ENCODE measurements at places on chromosomes 7 and 10.

GRCh38 chr7:28356619-28357018, 55.7 kb upstream of the CREB5 start:
- H3K4me1 ChIP-seq: no peaks in the 10 kb centered on the region
- H3K36me3 ChIP-seq: no peaks in the 10 kb centered on the region
- no peak for DNase-seq
- H3K4me3 ChIP-seq: no peak overlapping the region
- H3K27ac ChIP-seq: no peak overlapping the region

- peaks cover 9% of the 10 kb centered on the region for H3K36me3 ChIP-seq
- H3K27me3 ChIP-seq: no peaks in the 10 kb centered on the region
- DNase-seq: peak; percentile 34
- H3K4me1 ChIP-seq: peaks cover 23% of the 10 kb centered on the region
- peak overlapping the region; percentile 83 for H3K4me3 ChIP-seq
These were observed 527 bp downstream of the AKR1B1 start for GRCh38 chr7:134458341-134458805.

DNA sequence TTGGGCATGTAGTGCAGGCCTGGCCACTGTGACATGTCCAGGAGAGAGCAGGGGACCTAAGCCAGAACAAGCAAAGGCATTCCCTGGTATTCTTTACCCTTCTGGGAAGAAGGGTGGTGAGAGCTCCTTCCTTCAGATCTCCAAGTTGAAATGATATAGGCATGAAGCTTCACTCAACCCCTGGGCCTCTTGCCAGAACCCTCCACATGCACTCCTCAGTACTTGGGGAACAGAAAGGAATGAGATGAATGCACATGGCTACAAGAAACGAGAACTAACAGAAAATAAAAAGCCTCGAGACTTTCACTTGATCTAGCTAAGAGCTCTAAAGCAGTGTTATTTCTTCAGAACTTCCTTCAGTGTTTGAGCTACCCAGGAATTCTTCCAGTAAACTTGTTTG, 262.2 kb downstream of the ETV1 start:
- no peak for DNase-seq
- no peaks in the 10 kb centered on the region for H3K27me3 ChIP-seq
- no peak overlapping the region for H3K27ac ChIP-seq
- peaks cover 19% of the 10 kb centered on the region for H3K4me1 ChIP-seq

DNA sequence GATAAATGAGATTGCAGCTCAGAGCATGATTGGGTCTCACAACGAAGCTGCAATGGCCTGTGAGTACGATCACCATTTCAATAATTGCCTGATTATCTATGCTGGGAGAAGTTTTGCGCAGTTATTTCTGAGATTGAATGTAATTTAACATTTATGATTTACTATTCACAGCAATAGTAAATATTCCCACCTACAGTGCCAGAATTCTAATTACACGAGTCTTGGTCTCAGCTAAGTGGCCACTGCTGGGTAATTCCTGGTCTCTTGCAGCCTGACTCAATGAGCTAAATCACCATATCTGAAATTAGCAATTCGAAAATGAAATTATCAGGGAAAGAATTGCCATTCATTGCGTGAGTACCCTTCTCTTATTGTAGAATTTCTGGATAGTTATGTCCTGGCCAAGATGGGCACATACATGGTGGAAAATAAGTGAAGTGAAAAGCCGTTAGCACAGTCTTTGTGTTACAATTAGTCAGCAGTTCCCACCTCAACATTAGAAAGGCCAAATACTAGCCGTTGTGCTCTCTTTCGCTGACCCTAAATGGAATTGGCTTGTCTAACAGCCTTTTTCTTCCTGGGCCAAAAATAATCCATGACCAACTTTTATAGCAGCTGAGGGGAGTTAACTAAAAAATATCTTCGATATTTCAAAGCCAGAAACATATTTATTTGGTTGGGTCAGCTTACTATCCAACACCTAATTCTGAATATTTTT, 681.0 kb upstream of the C7orf33 start:
- H3K36me3 ChIP-seq: no peaks in the 10 kb centered on the region
- peaks cover 21% of the 10 kb centered on the region for H3K4me1 ChIP-seq
- no peak overlapping the region for H3K4me3 ChIP-seq
- H3K27me3 ChIP-seq: no peaks in the 10 kb centered on the region

DNA sequence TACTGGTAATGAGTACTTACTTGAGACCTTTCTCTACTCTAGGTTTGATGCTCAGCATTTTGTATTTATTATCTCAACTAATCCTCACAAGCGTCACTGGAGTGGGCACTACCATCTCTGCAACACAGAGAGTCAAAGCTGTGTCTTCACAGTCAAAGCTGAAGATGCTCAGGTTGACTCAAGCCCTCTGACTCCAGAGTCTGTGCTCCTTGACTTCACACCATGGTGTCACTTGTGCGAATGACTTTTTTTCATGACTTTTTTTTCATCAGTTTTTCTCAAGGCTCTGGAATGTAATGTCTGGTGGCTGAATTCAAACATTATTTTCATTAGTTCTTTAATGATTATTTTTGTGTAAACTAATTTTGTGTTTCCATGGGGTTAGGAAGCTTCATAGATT, 30.4 kb upstream of the TARP start:
- no peaks in the 10 kb centered on the region for H3K4me1 ChIP-seq
- DNase-seq: no peak
- H3K27me3 ChIP-seq: peaks cover 9% of the 10 kb centered on the region

DNA sequence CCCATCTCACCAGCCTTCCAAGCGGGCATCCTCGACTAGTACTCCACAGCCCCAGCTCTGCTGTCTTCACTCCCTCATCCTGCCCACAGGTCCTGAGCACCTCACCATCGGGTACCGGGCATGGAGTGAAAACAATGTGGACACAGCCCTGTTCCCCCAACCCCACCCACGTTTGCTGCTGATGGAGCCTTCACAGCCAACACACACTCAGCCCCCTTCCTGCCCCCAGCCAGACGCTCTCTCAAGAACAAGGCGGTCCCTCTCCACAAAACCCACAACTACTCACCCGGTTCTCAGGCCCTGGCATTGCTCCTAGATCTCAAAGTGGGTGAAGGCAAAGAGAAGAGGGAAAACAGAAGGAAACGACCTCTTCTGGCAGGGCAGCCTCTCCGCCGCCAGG, 56.1 kb downstream of the SLIT1 start:
- no peak overlapping the region for H3K4me3 ChIP-seq
- H3K36me3 ChIP-seq: no peaks in the 10 kb centered on the region
- no peak overlapping the region for H3K27ac ChIP-seq
- peaks cover 32% of the 10 kb centered on the region for H3K27me3 ChIP-seq
- no peak for DNase-seq

GRCh38 chr7:2209146-2209960, 23.4 kb downstream of the MAD1L1 start:
- peaks cover 47% of the 10 kb centered on the region for H3K36me3 ChIP-seq
- no peak overlapping the region for H3K4me3 ChIP-seq
- peak; percentile 81 for DNase-seq

GRCh38 chr10:128976856-128977255, 490.2 kb upstream of the MGMT start:
- no peak overlapping the region for H3K27ac ChIP-seq
- peaks cover 9% of the 10 kb centered on the region for H3K27me3 ChIP-seq
- DNase-seq: no peak
- no peak overlapping the region for H3K4me3 ChIP-seq

GRCh38 chr7:20417675-20418382, 87.1 kb downstream of the ITGB8 start:
- DNase-seq: no peak
- H3K27me3 ChIP-seq: no peaks in the 10 kb centered on the region
- H3K4me1 ChIP-seq: peaks cover 4% of the 10 kb centered on the region
- H3K4me3 ChIP-seq: no peak overlapping the region
- peaks cover 8% of the 10 kb centered on the region for H3K36me3 ChIP-seq

DNA sequence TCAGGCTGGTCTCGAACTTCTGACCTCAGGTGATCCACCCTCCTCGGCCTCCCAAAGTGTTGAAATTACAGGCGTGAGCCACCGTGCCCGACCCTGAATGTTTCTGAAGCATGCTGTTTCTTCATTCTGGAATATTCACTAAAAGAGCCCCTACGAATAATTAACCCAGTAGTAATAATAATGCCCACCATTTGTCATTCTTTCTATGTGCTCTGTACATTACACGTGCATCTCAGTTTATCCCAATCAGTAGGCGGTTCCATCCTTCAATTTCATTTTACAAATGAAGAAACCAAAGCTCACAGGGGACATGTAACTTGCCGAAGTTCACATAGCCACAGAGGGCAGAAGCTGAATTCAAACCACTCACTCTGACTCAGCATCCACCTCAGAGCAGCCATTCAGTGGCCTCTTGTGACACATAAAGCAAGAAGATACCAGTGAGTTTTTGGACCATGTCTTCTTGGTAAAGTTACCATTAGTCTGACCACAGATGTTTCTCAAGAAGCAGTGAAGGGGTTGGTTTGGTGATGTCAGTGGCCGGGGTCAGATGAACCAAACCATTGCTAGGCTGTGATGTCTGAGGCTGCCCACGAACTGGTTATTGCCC, 71.9 kb upstream of the DUSP5 start:
- no peaks in the 10 kb centered on the region for H3K36me3 ChIP-seq
- H3K4me1 ChIP-seq: peaks cover 18% of the 10 kb centered on the region
- H3K27ac ChIP-seq: peak overlapping the region; percentile 43
- H3K27me3 ChIP-seq: no peaks in the 10 kb centered on the region
- H3K4me3 ChIP-seq: no peak overlapping the region
- DNase-seq: no peak

GRCh38 chr7:134547397-134548054, 1.4 kb upstream of the AKR1B15 start:
- H3K4me3 ChIP-seq: peak overlapping the region; percentile 69
- peak; percentile 48 for DNase-seq
- H3K36me3 ChIP-seq: no peaks in the 10 kb centered on the region
- H3K27ac ChIP-seq: peak overlapping the region; percentile 94

- DNase-seq: peak; percentile 67
- H3K36me3 ChIP-seq: peaks cover 6% of the 10 kb centered on the region
- peaks cover 43% of the 10 kb centered on the region for H3K4me1 ChIP-seq
- no peak overlapping the region for H3K4me3 ChIP-seq
- no peak overlapping the region for H3K27ac ChIP-seq
These were observed 431.2 kb upstream of the IGFBP3 start for GRCh38 chr7:46352004-46352954.

GRCh38 chr7:34488766-34489165, 169.3 kb upstream of the NPSR1 start:
- no peak overlapping the region for H3K4me3 ChIP-seq
- no peak for DNase-seq
- H3K27ac ChIP-seq: no peak overlapping the region
- no peaks in the 10 kb centered on the region for H3K36me3 ChIP-seq
- no peaks in the 10 kb centered on the region for H3K27me3 ChIP-seq
- H3K4me1 ChIP-seq: no peaks in the 10 kb centered on the region

GRCh38 chr10:126179637-126180036, 208.6 kb downstream of the ADAM12 start:
- peaks cover 9% of the 10 kb centered on the region for H3K27me3 ChIP-seq
- peaks cover 6% of the 10 kb centered on the region for H3K4me1 ChIP-seq
- H3K27ac ChIP-seq: no peak overlapping the region

- peak overlapping the region; percentile 5 for H3K27ac ChIP-seq
- no peak overlapping the region for H3K4me3 ChIP-seq
- peaks cover 31% of the 10 kb centered on the region for H3K36me3 ChIP-seq
- peaks cover 11% of the 10 kb centered on the region for H3K4me1 ChIP-seq
- DNase-seq: no peak
These were observed 135.4 kb downstream of the MYOF start for GRCh38 chr10:93346694-93347093.

DNA sequence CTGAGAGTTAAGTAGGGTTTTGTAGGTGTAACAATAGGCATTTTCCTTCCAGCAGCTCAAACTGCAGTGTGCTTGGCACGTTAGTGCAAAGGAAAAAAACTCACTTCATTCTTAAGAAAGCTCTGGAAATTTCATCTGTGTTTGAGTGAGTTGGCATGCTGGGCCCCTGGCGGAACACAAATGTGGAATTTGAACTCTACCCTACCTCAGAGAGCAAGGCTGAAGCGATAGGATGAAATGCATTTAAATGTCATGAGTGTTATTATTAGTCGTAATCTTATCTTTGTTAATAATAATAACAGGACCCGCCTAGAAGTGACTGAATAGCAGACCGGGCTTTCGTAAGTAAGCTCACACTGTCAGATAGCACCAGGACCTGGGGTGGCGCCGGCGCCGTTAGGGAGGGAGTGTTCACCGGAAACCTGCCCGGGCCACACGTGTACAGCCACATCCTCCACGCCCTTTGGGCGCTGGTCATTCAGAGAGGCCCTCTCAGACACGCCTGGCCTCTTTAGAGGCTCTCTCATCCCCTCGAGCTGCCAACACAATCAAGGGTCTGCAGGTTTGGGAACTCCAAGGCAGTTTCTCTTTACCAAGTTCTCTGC, 63.5 kb downstream of the GRK5 start:
- no peaks in the 10 kb centered on the region for H3K27me3 ChIP-seq
- H3K36me3 ChIP-seq: no peaks in the 10 kb centered on the region
- H3K4me3 ChIP-seq: no peak overlapping the region
- H3K27ac ChIP-seq: no peak overlapping the region
- peaks cover 31% of the 10 kb centered on the region for H3K4me1 ChIP-seq
- no peak for DNase-seq

GRCh38 chr10:1411451-1411850, 325.9 kb downstream of the ADARB2 start:
- H3K4me3 ChIP-seq: no peak overlapping the region
- H3K36me3 ChIP-seq: no peaks in the 10 kb centered on the region
- DNase-seq: no peak
- no peaks in the 10 kb centered on the region for H3K4me1 ChIP-seq
- H3K27me3 ChIP-seq: no peaks in the 10 kb centered on the region

- H3K4me3 ChIP-seq: no peak overlapping the region
These were observed 58.4 kb upstream of the ETV1 start for GRCh38 chr7:14047709-14048399.

DNA sequence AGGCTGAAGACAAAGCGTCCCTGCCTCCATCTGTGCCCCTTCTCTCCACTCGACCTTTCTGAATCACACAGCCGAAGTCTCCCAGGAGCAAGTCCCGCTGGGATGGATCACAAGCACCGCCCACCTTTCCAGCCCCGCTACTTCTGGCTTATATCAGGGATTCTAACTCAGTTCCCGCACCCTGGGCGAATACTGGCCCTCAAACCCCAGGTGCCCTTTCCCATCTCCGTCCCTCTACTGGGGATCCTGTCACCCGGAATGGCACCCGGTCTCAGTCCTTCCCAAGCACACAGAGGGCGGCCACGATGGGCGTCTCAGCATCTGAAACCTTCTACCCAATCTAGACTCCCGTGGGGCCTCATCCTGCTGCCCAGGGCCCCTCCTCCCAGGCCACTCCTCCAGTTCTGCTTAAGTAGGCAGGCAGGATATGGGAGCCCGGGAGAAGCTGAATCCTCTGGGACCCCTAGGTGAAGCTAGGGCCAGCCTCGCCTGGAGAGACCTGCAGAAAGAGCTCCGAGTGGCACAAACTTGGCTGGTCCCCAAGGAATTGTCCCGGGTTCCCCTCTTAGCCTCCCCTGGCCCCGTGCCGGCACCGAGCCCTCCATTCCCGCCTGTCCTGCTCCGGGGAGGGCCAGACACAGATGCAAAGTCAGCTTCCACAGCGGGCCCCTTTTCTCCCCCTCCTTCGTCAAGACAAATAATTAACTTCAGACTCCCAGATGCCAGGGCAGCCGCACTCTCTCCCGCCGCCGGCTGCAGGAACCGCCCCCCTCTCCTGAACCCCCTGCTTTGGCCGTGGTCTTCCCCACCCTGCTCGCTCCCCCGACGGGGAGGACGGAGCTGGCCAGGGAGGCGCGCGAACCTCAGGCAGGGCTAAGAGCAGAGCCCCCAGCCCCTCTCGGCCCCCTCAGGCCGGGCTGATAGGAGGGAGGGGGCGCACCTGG, 612 bp downstream of the KCP start:
- DNase-seq: no peak
- H3K36me3 ChIP-seq: no peaks in the 10 kb centered on the region
- H3K27ac ChIP-seq: peak overlapping the region; percentile 49
- peak overlapping the region; percentile 79 for H3K4me3 ChIP-seq

Measured in mesothelial cell of epicardium (in vitro differentiated cells).